Activated CD4-positive, alpha-beta T cell treated with anti-CD3 and anti-CD28 coated beads, Interleukin-2, amount 10 ng/mL, durations not matched to agents 7 days and 5 days (primary cell): ENCODE measurements at places on chromosomes 6 and 20. TPM values are rescaled to one million over a fixed set of nuclear protein-coding genes. Genes with fewer than 3 reads are reported as not detected.

MGME1 gene
- total RNA-seq, result 36.8 TPM

DNA sequence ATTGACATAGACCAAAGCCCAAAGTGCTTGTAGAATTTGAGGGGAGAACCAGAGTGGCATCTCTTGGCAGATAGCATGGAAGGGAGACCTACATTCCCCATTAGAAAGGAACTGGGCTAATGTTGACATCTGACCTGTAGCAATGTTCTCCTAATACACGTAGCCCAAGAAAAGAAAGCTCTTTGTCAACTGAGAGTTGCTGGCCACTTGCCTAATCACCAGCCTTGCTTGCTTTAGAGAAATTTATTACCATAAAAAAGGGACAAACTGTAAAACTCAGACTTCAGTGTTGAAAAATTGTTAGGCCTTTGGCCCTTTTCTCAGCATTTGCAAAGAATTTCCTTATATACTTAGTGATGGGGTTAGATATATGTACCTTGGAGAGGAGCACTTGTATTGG lies 777.5 kb downstream of the MAFB start:
- no peak for DNase-seq

SMOC2 gene
- not detected for total RNA-seq

DNA sequence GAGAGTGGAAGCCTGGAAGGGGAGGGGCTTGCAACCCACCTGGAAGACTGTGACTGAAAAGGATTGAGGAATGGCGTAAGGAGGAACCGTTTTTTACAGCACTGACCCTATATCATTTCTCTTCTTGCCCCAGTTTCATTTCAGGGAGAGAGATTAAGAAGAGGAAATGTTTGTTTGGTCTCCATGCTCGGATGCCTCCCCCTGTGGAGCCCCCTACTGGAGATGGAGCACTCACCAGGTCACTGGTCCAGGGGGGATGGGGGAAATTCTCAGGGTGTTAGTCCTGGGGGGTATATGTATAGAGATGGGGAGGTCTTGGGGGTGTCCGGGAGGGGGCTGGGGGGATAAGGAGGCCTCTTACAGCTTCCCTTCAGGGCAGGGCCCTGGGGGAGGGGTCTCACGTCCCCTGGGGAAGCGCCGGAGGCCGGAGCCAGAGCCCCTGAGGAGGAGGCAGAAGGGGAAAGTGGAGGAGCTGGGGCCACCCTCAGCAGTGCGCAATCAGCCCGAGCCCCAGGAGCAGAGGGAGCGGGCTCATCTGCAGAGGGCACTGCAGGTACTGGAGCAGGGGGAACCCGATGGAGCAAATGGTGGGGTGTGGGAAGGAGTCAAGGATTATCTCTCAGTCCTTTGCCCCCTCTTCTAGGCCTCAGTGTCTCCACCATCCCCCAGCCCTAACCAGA lies 3.2 kb downstream of the CUTA start:
- no peak for DNase-seq

TRIM40 gene
- total RNA-seq, result not detected

TPX2 gene
- 164 TPM for total RNA-seq

DNA sequence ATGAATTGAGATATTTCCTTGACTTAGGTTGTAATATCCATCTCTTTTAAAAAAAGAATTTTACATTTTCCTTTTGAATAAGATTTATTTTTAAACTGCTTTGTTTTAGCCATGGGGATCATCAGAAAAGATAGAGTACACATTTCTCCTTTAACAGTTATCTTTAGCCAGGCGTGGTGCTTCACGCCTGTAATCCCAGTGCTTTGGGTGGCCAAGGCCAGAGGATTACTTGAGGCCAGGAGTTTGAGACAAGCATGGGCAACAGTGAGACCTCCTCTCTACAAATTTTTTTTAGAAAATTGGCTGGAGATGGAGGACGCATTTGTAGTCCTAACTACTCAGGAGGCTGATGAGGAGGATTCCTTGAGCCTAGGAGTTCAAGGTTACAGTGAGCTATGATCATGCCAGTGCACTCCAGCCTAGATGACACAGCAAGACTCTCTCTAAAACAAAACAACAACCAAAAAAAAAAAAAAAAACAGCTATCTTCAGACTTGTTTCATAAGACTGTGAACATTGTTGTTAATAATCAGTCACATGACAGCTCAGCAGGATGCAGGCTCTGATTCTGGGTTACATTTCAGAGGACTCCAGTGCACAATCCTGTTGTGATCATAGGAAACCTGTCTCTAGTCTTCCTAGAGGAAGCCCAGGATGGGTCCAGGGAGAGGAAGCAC lies 2.0 kb upstream of the SLC17A3 start:
- DNase-seq, result no peak
